Liver (tissue), 10 donors: ENCODE measurements at places on chromosomes 12 and 14. TPM values are rescaled to one million over a fixed set of nuclear protein-coding genes. Genes with fewer than 3 reads are reported as not detected.

- DNase-seq = no peak
Observed at GRCh38 chr14:105494606-105494929, 3.5 kb downstream of the TEDC1 start.

The ADAM21 gene
- 0.17 TPM for polyA plus RNA-seq

DNA sequence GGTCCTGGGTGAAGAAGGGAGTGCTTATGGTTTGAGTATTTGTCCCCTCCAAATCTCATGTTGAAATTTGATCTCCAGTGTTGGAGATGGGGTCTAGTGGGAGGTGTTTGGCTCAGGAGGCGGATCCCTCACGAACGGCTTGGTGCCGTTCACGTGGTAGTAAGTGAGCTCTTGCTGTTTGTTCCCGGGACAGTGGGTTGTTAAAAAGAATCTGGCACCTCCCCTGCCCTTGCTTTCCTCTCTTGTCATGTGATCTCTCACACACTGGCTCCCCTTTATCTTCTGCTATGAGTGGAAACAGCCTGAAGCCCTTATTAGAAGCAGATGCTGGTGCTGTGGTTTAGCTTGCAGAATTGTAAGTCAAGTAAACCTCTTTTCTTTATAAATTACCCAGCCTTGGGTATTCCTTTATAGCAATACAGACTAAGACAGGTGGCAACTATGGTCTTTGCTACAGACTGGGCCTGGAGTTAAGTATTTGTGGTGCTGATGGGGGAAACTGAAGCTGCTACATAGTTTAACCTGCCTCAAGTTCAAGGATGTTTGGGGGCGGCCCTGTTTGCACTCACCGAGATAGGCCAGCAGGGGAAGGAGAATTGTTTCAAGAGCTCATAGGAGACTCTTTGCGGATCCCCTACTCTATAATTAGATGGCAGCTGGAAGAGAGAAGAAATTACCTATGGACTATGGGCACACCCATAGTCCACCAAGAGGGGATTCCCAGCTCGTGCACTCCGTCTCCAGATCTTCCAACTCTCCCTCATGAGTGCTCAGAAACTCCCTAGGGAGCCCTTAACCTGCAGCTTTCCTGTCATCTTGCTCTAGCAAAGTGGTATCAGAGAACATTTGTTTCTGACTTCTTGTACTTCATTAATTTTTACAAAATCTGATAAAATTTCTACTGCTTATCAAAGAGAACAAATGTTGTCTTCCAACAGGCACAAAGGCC, 164.6 kb downstream of the SLC15A5 start:
- DNase-seq = no peak

DNA sequence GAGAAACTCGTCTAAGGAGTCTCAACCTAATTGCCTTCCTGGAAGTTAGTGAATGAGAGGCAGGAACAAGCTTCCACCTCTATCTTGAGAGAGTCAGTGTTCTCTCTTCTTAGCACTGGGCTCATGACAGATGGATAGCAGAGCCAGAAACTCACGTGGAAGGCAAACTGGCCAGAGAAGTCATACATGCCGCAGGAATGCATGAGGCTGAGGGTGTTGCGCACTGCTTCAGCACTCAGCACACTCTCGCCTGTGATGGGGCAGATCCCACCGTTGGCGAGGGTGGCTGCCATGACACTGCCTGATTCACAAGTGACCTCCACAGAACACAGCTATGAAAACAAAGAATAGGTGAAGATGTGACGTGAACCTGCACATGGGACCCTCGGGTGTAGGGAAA, 6.0 kb downstream of the SPRYD4 start:
- DNase-seq = no peak

- DNase-seq = no peak
Observed at GRCh38 chr12:14619741-14620501, 52.2 kb upstream of the PLBD1 start.

GRCh38 chr12:17284873-17285272, 678.9 kb upstream of the LMO3 start:
- DNase-seq = no peak

The SLC38A1 gene
- 14.9 TPM for polyA plus RNA-seq

GRCh38 chr12:111424189-111424792, 18.6 kb downstream of the SH2B3 start:
- no peak for DNase-seq

DNA sequence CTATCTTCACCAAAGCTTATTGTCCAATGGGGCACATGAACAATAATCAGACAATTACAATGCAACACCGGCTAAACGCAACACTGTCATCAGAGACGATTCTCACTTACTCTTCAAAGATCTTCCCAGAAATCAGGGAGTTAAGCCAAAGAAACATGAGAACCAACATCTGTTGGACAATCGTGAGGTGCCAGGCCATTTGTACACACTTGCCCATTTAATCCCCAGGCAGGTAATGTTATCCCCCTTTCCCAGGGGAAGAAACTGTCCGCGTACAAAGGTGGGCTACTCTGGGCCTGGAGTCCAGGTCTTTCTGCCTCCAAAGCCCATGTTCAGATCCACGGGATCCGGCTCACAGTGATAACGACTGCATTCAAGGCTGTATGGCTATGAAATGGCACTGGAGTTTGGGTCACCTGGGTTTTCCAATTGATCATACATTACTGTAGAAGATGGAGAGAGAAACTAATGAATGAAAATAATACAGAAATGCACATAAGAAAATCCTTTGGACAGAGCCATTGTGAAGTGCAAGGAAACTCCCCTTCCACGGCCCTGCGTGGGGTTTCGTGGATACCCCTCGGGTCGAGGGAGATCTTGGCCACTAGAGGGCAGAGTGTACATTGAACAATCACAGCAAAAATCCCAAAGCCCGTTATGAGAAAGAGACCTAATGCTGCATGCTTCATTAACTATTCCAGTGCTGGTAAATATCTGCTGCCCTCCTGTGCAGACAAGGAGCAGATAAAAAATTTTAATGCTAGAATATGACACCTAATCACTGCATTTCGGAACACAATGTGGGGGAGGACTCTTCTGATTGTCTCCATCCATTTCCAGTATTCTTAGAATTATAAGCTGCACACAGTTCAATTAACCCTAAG, 111.4 kb downstream of the EGLN3 start:
- peak; percentile 47 for DNase-seq
